ENCODE measurements at places on chromosomes 4 and X. TPM values are rescaled to one million over a fixed set of nuclear protein-coding genes. Genes with fewer than 3 reads are reported as not detected.
A peak's percentile ranks its signal among the peaks of the same experiment; 100 is the strongest.

The LRCH2 gene
- 9.9 TPM for total RNA-seq

The TMEM35A gene
- total RNA-seq: 7.7 TPM

The SPANXA1 gene
- not detected for total RNA-seq

The SHROOM4 gene
- 16.0 TPM for total RNA-seq

The TNIP3 gene
- 1.1 TPM for total RNA-seq

The FAAH2 gene
- not detected for total RNA-seq

The WDR17 gene
- total RNA-seq: 1.7 TPM

The POU3F4 gene
- total RNA-seq: not detected

The MAGED4B gene
- total RNA-seq: 3.2 TPM

The XAGE1B gene
- not detected for total RNA-seq

The ETDB gene
- total RNA-seq: not detected

The MAPK10 gene
- total RNA-seq: 44.7 TPM

DNA sequence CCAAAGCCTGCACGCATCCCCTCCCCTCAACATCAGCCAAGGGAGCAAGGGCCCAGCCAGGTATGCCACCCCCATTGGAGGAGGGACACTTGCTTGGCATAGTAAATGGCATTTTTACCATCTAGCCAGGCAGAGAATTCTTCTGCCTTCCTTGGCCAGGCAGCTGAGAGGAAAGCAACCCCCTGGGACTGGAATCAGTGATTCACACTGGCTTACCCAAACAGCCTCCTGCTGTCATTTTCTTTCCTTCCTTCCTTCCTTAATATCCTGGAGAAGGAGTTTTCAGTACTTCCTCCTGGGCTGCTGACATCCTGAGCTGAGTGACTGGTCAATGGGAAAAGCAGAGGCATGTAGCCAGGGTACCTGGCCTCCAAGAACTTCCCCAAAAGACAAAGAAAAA is 28.6 kb upstream of the KIAA1210 start:
- no peak for DNase-seq
- H3K27me3 ChIP-seq: no peaks in the 10 kb centered on the region
- no peak overlapping the region for H3K4me3 ChIP-seq
- H3K27ac ChIP-seq: no peak overlapping the region

GRCh38 chr4:129143359-129143758 is 47.4 kb downstream of the C4orf33 start:
- no peaks in the 10 kb centered on the region for H3K27me3 ChIP-seq
- no peaks in the 10 kb centered on the region for H3K4me1 ChIP-seq
- no peak overlapping the region for H3K27ac ChIP-seq
- H3K36me3 ChIP-seq: no peaks in the 10 kb centered on the region

DNA sequence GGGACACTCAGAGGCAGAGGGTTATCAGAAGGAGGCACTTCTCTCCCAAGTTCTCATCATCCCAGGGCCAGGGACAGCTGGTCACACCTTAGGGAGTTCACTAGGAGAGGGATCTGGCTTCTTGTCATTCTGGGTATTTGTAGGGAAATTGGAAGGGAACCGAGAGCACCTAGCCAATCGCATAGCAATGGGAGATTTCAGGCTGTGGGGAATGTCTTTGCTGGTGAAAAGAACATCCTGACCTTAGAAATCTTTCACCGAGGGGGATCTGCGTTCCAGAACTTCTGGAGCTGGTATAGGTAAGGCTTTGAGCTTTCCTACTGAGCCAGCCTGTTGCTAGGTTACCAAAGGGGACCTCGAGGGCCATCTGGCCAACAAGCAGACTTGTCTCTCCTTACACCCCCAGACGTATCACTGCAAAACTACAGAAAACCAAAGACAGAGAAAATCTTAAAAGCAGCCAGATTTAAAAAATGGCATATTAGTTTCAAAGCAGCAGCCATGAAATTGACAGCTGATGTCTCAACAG is 6.8 kb downstream of the HTT-AS start:
- H3K4me1 ChIP-seq: no peaks in the 10 kb centered on the region
- no peak for DNase-seq
- no peak overlapping the region for H3K4me3 ChIP-seq
- H3K27me3 ChIP-seq: no peaks in the 10 kb centered on the region

DNA sequence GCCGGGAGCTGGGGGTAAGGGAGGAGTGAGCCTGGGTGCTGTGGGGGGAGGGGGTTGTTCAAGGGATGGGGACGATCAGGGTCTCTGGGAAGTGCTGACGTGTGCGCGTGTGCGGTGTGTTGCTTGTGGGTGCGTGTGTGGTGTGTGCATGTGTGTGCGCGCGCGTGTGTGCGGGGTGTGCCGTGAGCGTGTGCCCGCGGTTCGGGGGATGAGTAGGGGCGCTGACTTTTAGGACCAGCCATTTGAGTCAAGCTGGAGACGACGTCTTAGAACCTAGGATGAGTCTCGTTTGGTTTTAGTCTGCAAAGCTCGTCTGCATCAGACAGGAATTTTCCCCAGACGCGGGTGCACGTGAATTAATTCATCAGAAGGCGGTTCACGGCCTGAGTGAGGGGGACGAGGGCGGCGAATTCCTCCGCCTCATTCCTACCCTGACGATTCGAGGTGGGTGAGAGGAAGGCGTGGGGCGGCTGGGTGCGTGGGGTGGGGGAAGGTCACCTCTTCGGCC is 950 bp upstream of the TMEM271 start:
- H3K27me3 ChIP-seq: peaks cover 3% of the 10 kb centered on the region
- no peak overlapping the region for H3K4me3 ChIP-seq
- H3K4me1 ChIP-seq: no peaks in the 10 kb centered on the region
- no peak overlapping the region for H3K27ac ChIP-seq
- H3K36me3 ChIP-seq: no peaks in the 10 kb centered on the region
- no peak for DNase-seq

DNA sequence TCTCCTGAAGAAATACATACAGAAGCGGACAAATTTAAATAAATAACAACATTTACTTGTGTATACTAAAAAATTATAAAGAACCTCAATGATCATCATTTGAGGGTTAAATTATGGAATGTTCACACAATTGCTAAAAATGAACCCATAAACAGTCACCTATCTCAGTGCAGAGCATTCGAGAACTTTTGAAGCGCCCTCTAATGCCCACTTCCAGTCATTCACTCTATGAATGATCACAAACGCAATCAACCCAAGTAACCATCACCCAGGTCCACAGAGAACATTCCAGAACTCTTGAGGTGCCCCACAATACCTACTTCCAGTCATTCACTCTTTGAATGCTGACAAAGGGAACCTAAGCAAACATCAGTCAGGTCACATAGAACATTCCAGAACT is 103.5 kb upstream of the PLAC1 start:
- H3K36me3 ChIP-seq: no peaks in the 10 kb centered on the region
- no peak overlapping the region for H3K27ac ChIP-seq
- no peak for DNase-seq
- H3K27me3 ChIP-seq: no peaks in the 10 kb centered on the region
- H3K4me3 ChIP-seq: no peak overlapping the region

- no peaks in the 10 kb centered on the region for H3K36me3 ChIP-seq
- DNase-seq: no peak
- H3K27ac ChIP-seq: no peak overlapping the region
Observed at GRCh38 chr4:109389369-109390114, 44.1 kb upstream of the SEC24B start.

GRCh38 chr4:122666527-122667245 is 45.8 kb upstream of the IL21 start:
- no peaks in the 10 kb centered on the region for H3K27me3 ChIP-seq
- H3K36me3 ChIP-seq: no peaks in the 10 kb centered on the region
- DNase-seq: no peak
- H3K27ac ChIP-seq: peak overlapping the region; percentile 73
- H3K4me1 ChIP-seq: peaks cover 19% of the 10 kb centered on the region
- no peak overlapping the region for H3K4me3 ChIP-seq

DNA sequence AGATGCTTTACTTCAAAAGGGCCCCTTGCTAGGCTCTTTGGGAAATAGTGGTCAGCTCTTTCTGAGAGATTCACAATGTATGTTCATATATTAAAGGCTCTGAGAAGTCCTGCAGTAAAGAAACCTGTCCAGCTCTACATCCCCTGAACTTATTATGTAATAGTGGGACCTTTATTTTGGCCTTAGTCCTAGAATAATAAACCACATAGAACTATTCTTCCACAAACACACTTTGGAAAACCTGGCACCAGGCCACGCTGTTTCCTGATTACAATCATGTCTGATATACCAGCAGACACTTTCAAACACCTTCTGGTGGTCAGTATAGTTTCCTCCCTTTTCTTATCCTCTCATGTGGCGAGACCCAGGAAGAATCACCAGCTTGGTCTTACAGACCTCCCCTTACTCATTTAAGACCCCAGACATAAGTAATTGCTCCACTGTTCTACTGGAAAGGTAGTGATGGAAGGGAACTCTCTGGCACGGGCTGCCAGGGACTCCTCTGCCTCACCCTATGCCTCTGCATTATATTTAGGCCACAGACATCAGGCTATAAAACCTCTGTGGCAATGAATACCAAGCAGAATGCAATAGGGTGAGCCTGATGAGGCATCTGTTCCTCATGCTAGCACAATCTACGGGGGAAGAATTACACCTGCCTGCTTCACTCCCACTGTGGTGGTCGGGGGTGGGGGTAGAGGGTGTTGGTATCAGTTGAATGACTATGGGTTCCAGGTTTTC is 5.7 kb upstream of the PPEF1 start:
- no peaks in the 10 kb centered on the region for H3K36me3 ChIP-seq
- no peak overlapping the region for H3K4me3 ChIP-seq
- no peaks in the 10 kb centered on the region for H3K27me3 ChIP-seq
- H3K27ac ChIP-seq: no peak overlapping the region
- H3K4me1 ChIP-seq: peaks cover 8% of the 10 kb centered on the region

DNA sequence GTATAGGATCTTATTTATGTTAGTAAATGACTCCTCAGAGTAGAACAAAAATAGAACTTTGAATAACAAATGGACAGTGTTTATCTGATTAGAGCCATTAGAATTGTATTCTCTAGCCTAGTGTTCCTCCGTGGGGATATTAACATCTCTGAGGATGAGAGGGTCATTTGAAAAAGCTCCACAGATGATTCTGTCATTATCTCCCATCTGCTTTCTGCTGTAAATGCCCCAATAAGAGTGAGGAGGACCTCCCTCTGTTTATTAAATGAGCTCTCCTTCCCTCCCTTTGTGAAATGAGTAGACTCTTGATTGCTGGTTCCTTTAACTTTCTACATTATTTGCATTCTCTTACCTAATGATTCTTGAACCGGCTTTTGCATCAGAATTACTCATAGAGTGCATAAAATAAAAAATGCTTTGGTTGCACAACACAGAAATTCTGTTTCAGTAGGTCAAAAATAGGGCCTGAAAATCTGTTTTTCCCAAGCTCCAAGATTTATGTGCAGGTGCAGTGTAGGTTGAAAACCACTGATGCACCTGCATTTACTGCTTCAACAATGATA is 18.0 kb downstream of the GC start:
- H3K27ac ChIP-seq: no peak overlapping the region
- H3K27me3 ChIP-seq: no peaks in the 10 kb centered on the region
- no peaks in the 10 kb centered on the region for H3K36me3 ChIP-seq
- no peaks in the 10 kb centered on the region for H3K4me1 ChIP-seq

GRCh38 chr4:123478859-123479345 is 82.3 kb downstream of the SPRY1 start:
- H3K36me3 ChIP-seq: no peaks in the 10 kb centered on the region
- no peak for DNase-seq
- H3K4me3 ChIP-seq: no peak overlapping the region

DNA sequence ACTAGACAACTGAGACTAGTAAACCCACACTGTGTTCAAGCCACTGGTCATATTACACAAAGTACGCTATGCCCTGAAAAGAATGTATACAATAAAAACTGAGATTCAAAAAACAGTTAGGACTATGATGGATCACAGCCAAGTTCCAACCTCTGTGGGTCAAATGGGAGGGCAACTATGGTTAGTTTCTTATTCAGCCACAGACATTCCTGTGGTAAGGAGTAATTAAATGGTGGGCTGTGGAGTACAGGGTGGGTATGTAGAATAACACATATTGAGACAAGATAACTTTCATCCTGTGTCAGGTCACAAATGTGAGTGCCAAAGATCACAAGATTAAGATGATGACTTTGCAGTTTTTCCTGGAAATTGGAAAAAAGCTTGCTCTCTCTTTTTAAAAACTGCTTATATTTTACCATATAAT is 167.2 kb downstream of the NPNT start:
- H3K4me1 ChIP-seq: peaks cover 13% of the 10 kb centered on the region
- no peaks in the 10 kb centered on the region for H3K27me3 ChIP-seq
- no peak overlapping the region for H3K4me3 ChIP-seq
- H3K27ac ChIP-seq: no peak overlapping the region
- no peaks in the 10 kb centered on the region for H3K36me3 ChIP-seq

- no peaks in the 10 kb centered on the region for H3K27me3 ChIP-seq
- no peak overlapping the region for H3K27ac ChIP-seq
- H3K4me3 ChIP-seq: no peak overlapping the region
- no peaks in the 10 kb centered on the region for H3K36me3 ChIP-seq
- no peaks in the 10 kb centered on the region for H3K4me1 ChIP-seq
Observed at GRCh38 chr4:41323706-41324105, 67.0 kb downstream of the UCHL1 start.

GRCh38 chr4:160563552-160564282 is 1460.8 kb downstream of the RAPGEF2 start:
- no peaks in the 10 kb centered on the region for H3K36me3 ChIP-seq
- H3K4me3 ChIP-seq: no peak overlapping the region
- no peaks in the 10 kb centered on the region for H3K27me3 ChIP-seq

- no peak overlapping the region for H3K4me3 ChIP-seq
- no peaks in the 10 kb centered on the region for H3K27me3 ChIP-seq
- H3K27ac ChIP-seq: no peak overlapping the region
- H3K4me1 ChIP-seq: no peaks in the 10 kb centered on the region
- no peaks in the 10 kb centered on the region for H3K36me3 ChIP-seq
Observed at GRCh38 chrX:18677161-18677869, 5.4 kb upstream of the RS1 start.

GRCh38 chr4:165209796-165210195 is 2.4 kb downstream of the KLHL2 start:
- no peak overlapping the region for H3K4me3 ChIP-seq
- DNase-seq: no peak
- no peaks in the 10 kb centered on the region for H3K36me3 ChIP-seq
- no peak overlapping the region for H3K27ac ChIP-seq

- peak; percentile 20 for DNase-seq
- H3K4me3 ChIP-seq: no peak overlapping the region
- no peaks in the 10 kb centered on the region for H3K36me3 ChIP-seq
- no peaks in the 10 kb centered on the region for H3K27me3 ChIP-seq
- peaks cover 17% of the 10 kb centered on the region for H3K4me1 ChIP-seq
- H3K27ac ChIP-seq: peak overlapping the region; percentile 76
Observed at GRCh38 chrX:129701624-129702069, 37.1 kb upstream of the XPNPEP2 start.

DNA sequence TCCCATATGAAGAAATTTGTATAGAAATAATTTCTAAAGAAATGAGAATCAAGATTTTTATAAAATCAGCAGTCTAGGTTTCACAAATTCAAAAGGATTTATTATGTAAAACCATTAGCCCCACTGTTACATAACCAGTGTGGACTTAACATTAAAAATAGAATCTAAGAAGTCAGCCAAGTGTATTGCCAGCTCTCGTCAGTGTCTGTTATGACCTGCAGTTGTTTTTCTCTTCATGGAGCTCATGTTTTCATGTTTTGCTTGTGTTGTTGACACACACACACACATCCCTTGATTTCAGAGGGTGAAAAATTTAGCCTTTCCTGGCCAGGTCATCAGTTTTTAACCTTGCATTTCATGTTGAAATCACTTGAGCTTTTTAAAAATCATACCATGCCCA is 39.5 kb downstream of the USP38 start:
- peaks cover 18% of the 10 kb centered on the region for H3K4me1 ChIP-seq
- no peak overlapping the region for H3K27ac ChIP-seq
- DNase-seq: no peak

GRCh38 chr4:38665551-38666411 is 1.8 kb downstream of the KLF3 start:
- H3K27me3 ChIP-seq: no peaks in the 10 kb centered on the region
- peak overlapping the region; percentile 99 for H3K4me3 ChIP-seq
- H3K27ac ChIP-seq: peak overlapping the region; percentile 100
- DNase-seq: no peak
- peaks cover 54% of the 10 kb centered on the region for H3K4me1 ChIP-seq

Measured in thoracic aorta (tissue), 2 donors.